Right cardiac atrium (tissue), 5 donors: ENCODE measurements at places on chromosomes 5 and 9.

DNA sequence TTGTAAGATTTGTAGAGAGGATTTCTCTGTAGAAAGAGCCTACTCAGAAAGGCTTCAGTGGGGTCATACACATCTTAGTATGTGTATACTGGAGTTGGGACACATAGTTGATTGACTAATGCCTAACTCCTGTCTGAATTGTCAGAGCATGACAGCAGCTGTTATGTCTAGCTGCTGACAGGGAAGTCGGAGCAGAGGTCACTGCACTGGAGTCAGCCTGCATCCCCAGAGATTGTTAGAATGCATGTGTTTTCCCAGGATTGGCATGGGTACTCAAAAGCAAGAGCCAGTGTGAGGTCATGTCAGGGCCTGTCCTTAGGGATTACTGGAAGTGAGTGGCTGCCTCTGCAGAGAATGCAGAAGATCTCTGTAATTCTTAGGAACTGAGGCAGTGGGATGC is 82.7 kb downstream of the ITGA1 start:
- DNase-seq = peak; percentile 76

DNA sequence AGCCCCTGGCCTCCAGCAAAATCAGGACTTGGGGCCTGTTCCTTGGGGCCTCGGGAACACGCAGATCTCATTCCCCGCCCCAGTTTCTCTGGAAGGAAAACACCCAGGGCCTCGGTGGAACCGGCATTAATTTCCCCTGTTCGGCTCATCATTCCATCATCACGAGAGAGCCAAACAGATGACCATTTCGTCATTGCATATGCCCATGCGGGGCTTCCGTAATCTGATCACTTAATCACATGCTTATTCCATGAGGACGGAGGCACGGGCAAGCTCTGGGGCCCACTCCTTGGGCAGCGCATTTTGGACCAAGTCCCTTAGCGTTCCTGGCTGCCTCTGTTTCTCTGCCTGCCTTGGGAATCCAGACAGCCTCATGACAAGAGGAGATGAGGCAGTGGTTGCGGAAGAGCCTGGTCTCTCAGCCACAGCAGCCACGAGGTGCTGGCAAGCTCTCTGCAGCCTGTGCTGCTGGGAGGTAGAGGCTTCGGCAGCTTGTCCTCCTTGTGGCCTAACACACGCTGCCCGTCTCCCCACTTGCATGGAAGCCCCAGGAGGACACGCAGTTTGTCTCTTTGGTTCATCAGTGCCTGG is 65.0 kb upstream of the IER5L start:
- DNase-seq = peak; percentile 67

- no peak for DNase-seq
These were observed 45.0 kb upstream of the PHF2 start for GRCh38 chr9:93531374-93531773.

DNA sequence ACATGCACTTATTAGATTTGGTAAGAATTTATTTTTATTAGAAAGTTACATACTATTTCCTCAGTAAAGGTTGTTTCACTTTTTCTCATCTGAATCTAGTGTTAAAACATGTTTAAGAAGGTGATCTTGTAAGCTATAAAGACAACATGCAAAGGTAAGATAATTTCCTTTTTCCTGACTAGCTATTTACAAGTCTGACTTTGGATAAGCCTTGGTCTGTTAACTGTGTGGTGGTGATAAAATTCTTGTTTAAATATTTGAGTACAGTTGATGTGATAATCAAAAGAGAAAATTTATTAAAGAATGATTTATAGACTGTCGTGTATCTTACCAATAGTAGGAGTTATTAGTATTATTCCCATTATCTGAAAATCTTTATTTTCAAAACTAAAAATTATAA is 36.9 kb upstream of the GPR21 start:
- DNase-seq = no peak

DNA sequence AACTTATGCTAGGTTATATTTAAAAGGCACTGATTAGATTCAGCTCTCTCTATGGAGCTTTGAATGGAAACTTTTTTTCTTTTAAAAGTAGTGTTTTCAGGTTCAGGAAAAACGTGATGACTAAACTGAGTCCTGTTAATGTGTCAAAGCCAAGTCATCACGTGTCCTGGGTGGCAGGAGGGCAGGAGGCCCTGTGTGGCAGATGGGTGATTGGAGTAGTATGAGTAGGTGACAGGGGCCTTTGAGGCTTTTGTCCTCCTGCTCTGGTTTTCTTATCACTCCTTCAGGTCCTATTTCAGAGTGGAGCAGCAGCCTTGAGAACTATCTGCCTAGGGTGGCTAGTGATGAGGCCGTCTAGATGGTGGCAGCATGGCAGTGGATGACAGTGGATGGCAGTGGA is 17.7 kb upstream of the CARTPT start:
- no peak for DNase-seq

- no peak for DNase-seq
These were observed 34.1 kb downstream of the STARD4 start for GRCh38 chr5:111478266-111478665.

DNA sequence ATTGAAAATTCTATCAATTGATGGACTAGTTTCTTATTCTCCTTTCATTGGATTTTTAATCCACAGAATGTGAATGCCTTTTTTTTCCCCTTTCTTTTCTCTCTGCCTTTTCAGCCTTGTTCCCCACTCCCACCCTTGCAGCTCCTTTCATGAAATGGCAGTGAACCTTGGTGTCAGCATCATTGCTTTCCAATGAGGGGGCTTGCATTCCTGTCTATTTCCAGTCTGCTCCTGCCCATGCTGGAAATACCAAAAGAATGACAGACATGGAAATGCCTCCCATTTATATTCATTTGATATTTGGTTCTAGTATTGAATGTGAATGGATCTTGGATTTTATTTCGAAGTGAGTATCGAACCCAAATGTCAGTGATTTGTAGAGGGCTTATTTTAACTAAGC is 162.7 kb upstream of the SGCD start:
- DNase-seq = no peak

DNA sequence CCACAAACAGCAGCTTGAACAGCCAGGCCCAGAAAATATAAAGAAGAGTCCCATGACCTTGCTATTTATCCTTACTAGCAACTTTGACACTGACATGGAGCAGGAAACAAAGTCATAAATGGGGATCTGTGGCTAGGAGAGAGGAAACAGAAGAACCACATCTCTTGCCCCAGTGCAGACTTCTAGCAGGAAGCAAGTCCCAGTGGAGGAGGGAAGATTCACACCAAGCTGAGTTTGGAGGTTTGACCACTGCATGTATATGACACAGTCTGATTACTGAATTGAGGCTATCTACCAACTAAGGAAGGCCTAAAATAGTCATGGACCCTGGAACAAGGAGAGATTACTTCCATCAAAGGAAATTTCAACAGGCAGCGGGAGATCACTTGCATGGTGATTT is 51.4 kb downstream of the CDH6 start:
- DNase-seq = no peak
